NCI-H2081 treated with DMSO at 0.1 percent for 48 hours (cell line): ENCODE measurements at places on chromosomes 1 and 21.

DNA sequence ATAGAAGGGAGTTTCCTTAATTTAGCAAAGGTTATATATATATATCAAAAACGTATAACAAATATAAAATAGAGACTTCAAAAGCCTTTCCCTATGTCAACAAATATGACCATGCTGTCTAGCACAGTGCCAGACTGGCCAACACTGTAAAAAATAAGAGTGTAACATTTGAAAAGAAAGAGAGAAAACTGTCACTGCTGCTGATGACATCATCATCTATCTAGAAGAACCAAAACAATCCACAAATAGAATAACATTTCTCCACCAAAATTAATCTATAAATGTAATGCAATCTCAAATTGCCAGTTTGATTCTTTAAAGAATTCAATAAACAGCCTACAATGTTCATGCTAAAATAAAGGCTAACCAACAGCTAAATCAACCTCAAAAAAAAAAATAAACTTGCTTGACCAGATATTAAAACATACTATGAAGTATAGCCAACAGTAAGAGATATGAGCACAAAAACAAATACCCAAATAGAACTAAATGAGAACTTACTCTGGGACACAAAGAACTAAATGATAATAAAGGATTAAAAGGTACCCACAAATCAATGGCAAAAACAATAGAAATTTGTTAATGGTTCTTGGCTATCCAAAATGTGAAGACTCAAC lies 50.2 kb downstream of the ENAH start:
- no peak for DNase-seq

GRCh38 chr1:188249811-188250210 lies 1421.1 kb downstream of the PLA2G4A start:
- no peak for DNase-seq

GRCh38 chr1:26574719-26575251 lies 45.2 kb downstream of the RPS6KA1 start:
- DNase-seq: no peak

- DNase-seq: peak; percentile 34
These were observed 974 bp upstream of the FNBP1L start for GRCh38 chr1:93446837-93447451.

DNA sequence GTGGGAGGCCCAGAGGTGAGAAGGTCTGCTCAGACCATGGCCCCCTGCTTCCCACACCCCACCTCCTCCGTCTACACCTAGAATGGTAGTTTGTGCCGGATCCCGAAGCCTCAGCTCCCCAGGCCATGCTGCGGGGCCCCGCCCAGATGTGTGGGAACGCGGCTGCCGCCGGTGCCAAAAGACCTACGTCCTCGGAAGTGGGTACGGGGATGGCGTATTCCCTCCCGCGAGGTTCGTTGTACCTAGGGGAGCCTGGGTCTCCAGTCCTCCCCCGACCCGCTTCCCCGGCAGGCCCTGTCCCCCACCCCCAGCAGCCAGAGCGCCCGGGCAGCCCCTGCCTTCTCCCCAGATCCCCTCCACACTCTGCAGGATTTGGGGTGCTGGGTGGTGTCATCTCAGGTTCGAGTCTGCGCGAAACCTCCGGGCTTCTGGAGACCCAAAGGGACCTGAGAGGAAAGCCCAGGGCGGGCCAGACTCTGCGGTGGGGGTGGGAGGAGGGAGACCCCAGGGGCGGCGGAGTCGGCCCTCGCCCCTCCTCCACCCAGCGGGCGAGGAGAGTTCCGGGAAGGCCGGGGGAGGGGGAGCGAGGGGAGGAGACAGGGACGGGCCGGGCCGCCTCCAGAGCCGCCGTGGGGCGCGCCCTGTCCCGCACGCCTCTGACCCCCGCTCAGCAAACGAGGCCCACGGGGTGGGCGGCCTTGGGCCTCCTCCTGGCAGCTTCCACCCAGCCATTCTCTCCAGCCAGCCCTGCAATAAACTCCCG lies 6.2 kb upstream of the PRDM16 start:
- DNase-seq: no peak

DNA sequence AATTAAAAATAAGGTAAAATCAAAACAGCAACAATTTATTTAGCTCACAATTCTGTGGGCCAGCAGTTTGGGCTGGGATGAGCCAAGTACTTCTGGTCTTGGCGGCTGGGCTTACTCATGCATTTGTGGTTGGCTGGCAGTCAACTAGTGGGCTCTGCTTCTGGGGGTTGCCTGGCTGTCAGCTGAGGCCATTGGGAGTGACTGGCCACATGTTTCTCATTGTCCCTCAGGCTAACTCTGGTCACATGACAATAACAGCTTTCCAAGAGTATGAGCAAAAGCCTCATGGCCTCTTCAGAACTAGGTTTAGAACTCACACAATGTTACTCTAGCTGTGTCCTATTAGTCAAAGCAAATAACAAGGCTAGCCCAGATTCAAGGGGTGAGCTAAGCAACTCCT lies 15.6 kb upstream of the CHIA start:
- DNase-seq: no peak

DNA sequence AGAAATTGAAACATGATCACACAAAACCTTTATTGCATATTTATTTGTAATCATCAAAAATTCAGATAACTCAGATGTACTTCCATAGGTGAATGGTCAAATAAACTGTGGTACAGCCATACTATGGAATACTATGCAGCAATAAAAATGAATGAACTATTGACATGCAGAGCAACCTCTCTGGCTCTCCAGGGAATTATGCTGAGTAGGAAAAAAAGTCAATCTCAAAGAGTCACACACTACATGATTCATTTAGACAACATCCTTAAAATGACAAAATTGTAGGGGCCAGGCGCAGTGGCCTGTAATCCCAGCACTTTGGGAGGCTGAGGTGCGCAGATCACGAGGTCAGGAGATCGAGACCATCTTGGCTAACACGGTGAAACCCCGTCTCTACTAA lies 104.0 kb downstream of the TPR start:
- no peak for DNase-seq

GRCh38 chr1:230504310-230504709 lies 78.2 kb upstream of the PGBD5 start:
- DNase-seq: no peak

GRCh38 chr1:31781138-31781755 lies 17.1 kb upstream of the ADGRB2 start:
- DNase-seq: no peak

- no peak for DNase-seq
These were observed 49.8 kb upstream of the GNG12 start for GRCh38 chr1:67883069-67883468.

DNA sequence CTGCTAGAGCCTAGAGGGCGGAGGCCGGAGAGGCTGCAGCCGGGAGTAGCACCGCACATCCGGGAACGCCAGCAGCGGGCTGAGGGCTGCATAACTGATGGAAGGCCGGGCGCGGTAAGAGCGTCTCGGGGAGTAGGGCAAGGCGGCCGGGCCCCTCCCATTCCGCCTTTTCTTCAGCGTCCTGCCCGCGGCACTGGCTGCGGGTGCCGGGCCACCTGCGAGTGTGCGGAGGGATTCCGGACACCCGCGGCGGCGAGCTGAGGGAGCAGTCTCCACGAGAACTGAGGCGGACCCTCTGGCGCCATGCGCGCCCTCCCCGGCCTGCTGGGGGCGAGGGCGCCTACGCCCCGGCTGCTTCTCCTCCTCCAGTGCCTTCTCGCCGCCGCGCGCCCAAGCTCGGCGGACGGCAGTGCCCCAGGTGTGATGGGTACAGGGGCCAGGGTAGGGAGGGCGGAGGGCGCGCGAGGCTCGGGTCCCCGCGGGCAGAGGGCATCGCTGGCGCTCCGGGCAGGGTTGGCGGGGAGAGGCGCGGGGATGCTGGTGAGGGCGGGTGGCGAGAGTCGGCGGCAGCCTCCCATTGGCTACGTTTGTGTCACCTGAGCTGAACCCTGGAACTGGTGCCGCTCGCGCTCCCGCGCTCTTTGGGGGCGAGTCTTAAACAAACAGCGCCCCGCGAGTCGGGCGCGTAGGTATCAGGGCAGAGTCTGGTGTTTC lies 334.4 kb downstream of the SRGAP2C start:
- no peak for DNase-seq

DNA sequence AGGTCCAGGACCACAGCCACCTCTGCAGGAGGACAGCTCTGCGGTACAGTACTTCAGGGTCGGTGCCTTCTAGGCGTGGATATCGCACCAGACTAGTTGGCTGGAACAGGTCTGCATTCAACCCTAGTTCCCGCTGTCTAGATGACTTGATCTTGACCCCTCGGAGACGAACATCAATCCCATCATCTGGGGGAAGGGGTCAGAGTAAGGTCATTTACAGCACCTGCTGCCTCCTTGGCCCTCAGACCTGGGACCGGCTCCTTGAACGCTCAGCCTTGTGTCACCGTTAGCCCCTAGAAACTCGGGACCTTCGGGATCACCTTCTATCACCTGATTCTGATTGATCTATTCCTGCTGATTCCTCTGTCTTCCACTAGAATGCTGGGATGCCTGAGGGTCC lies 2.6 kb downstream of the HECTD3 start:
- DNase-seq: no peak

GRCh38 chr1:2547210-2548067 lies 8.7 kb upstream of the TNFRSF14 start:
- no peak for DNase-seq

DNA sequence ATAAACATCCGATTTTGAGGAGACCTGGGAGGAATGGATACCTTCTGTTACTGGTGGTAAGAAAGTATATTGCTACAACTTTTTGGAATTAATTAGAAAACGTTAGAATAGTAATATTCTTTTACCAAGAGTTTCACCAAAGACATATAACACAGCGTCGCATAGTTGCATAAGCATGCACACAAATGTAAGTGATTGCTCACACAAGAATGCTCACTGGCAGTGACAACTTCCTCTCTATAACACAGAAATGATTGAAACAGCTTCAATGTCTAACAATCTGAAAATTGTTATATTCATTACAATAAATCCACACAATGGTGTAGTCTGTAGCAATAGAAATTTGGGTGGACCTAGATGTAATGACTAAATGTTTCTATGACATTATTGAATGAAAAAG lies 998.6 kb downstream of the TTLL7 start:
- DNase-seq: no peak

- DNase-seq: no peak
These were observed 74.2 kb downstream of the SIM2 start for GRCh38 chr21:36773117-36773516.

- no peak for DNase-seq
These were observed 74.3 kb downstream of the SH3GLB1 start for GRCh38 chr1:86778569-86779239.

DNA sequence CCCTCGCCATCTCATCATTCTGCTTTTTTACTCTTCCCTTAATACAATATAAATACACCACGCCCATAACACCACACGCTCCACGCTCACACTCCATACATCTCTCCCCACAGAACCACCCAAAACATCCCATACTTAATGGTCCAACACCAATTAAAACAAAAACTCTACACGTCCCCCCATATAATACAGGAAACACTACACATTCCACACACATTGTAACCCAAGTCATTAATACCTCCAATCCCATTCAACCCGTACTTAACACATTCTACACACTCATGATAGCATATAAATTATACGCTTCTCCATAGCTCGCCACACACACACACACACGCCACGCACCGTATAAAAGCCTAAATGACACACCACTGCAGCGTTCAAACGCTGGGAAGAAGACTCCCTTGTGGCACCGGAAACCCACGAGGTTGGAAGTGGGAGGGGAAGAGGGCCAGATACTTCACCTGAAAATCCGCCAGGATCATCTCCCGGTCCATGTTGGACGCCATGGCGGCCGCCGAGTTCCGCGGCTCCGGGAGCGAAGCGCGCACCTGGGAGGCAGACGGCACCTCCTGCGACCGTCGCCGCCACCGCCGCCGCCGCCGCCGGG lies 659 bp downstream of the FAF1 start:
- no peak for DNase-seq

- no peak for DNase-seq
These were observed 12.6 kb upstream of the ACTL8 start for GRCh38 chr1:17742583-17742982.

DNA sequence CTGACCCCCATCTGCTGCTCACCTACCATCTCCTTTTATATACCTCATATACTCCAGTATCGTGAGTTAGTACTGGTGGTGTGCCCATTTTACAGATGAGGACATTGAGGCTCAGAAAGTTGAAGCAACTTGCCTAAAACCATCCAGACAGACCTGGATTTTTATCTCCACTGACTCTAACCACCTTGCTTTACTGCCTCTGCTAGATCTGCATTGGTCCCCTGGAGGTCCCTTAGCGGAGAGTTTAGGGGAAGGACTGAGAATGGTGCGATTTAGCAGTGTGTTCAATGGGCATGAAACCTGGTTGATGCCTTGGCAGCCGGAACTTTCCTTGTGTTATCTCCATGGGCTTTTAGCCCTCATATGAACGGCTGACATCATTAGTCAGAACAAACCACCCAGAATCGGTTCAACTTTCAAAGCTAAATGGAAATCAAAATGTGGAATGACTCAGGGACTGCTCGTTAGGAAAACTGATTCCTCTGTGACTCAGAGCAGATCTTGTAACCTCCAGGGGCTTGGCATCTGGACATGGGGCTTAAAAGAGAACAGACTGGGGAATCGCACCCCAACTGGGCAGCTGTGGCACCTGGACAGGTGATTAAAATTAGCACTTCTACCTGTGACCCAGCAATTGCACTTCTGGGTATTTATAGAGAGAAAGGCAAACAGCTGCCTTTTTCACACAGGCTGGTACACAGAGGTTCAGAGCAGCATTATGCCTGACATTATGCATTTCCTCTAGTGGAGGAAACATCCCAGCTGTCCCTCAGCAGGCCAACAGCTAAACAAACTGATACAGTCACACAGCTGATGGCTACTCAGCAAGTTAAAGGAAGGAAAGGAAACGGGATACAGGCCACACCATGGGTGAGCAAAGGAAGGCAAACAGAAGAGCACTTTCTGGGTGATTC lies 25.3 kb downstream of the TMEM51 start:
- DNase-seq: peak; percentile 57

DNA sequence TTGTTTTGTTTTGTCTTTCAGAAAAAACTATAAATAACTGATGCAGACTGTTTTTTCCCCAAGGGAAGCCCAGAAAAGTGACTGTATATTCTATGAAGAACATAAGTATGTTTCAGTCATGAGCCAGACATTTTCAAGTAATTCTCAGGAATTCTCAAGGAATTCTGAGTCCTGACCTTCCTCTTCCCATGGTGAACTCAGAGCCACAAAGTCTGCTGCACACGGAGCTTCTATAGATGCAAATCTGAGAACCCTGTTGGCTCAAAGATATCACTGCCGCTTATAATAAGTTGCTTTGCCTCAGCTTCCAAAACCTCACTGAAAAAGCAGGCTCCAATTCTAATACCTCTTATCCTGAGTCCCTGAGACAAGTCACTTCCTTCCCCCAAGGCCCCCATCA lies 418.5 kb upstream of the RUNX1 start:
- no peak for DNase-seq

DNA sequence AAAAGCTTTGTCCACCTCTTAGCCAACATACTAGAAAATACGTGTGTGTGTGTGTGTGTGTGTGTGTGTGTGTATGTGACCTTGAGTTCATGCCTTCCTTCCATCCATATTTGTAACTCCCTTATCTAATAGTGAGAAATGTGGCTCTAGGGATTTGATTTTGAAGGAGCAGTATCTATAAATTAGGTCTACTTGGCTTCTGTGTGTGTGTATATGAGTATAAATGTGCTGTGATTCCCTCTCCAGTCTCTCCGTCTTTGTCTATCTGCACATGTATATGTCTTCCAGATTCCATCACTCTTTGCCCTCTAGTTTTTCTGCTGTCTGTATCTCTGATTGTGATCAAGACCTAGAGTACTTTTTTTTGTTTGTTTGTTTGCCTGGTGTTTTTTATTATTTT lies 11.9 kb upstream of the NBL1 start:
- no peak for DNase-seq
